Retina (tissue), 1 donor: ENCODE measurements at places on chromosomes 1 and 21.

DNA sequence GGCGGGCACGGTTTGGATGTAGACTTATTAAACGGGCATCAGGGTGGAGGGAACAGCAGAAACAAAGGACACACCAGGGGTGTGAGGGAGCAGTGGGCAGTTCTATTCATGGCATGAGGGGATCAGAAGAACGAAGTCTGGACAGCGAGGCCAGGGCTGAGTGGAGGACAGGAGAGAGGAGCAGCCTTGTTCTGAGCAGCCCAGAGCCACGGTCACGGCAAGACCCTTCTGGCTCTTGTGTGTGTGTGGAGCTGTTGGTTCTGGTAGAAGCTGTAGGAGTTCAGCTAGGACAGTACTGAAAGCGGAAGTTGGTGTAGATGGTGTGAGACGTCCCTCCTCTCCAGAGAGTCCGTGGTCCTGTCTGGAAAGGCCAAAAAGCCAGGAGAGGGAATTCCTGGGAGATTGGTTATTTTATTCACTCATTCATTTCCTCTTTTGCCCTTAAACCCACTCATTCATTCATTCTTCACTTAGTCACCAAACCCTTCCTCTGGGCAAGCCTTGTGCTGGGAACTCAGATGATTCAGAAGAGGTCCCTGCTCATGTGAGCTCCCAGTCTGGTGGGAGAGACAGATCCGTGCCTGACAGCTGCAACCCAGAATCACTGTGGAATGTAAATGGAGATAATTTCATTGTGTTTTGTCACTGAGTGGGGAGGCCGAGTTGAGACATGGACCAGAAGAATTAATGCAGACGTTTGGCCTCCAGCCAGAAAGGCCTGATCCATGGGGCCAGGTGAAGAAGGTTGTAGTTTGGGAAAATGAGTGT, 4.1 kb upstream of the ACOT11 start:
- DNase-seq: peak; percentile 66

GRCh38 chr1:147822292-147822691, 61.9 kb upstream of the GJA5 start:
- DNase-seq: no peak

DNA sequence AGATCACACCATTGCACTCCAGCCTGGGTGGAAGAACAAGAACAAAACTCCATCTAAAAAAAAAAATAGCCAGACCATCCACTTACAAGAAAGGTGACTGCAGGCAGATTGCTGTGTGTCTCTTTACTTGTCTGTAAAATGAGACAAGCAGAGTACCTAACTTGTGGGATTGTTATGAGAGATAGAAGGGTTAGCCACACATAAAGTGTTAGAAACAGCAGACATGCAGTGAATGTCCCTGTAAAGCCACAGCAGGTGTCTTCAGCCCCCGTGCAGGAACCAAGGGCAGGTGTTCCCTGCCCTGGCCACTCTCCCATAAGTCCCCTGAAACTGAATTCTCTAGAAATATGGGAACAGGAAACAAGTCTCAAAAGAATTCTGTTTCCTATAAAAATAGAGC, 40.8 kb upstream of the EFHD2 start:
- DNase-seq: no peak

DNA sequence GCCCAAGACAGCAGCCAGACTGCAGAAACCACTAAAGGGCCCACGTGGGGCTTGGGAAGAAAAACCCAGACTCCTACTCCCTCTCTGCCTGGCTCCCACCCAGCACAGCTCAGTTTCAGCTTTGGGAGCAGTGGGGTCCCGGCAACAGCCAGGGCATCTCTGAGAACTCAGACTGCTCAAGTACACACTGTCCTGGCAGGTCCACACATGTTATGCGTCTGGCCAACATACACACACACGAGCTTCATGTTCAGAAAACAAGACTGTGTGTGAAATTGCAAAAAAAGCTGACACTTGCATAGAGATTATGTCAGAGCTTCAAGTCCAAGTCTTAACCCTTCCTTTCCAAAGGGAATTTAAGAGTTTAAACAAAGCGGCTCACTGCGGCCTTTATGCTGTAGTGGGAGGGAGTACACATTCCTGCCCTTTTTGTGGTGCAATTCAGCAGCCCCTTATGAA, 136.6 kb upstream of the CD34 start:
- DNase-seq: no peak

DNA sequence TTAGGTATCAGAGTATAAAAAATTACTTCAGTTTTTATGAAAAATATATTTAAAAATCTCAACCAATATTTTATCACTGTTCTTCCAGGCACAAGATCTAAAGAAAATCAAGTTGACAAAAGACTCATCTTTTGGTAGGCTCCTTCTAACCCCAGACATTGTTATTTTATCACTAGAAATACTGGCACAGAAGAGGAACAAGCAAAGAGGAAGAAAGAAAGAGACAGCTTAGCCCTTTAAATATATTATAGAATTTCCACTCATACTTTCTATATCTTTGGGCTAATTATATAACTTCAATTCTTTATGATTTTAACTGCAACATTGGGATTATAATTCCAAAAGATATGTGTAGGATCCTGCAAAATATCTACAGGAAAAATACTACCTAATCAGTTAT, 32.4 kb downstream of the SPTA1 start:
- no peak for DNase-seq

GRCh38 chr21:45114072-45114471, 39.7 kb downstream of the ADARB1 start:
- DNase-seq: no peak

GRCh38 chr1:10474613-10475507, at the start of gene PEX14:
Gene PEX14 (plus strand): TSS chr1:10474950. CDS start chr1:10474967, 17 bp downstream.
- peak; percentile 88 for DNase-seq

DNA sequence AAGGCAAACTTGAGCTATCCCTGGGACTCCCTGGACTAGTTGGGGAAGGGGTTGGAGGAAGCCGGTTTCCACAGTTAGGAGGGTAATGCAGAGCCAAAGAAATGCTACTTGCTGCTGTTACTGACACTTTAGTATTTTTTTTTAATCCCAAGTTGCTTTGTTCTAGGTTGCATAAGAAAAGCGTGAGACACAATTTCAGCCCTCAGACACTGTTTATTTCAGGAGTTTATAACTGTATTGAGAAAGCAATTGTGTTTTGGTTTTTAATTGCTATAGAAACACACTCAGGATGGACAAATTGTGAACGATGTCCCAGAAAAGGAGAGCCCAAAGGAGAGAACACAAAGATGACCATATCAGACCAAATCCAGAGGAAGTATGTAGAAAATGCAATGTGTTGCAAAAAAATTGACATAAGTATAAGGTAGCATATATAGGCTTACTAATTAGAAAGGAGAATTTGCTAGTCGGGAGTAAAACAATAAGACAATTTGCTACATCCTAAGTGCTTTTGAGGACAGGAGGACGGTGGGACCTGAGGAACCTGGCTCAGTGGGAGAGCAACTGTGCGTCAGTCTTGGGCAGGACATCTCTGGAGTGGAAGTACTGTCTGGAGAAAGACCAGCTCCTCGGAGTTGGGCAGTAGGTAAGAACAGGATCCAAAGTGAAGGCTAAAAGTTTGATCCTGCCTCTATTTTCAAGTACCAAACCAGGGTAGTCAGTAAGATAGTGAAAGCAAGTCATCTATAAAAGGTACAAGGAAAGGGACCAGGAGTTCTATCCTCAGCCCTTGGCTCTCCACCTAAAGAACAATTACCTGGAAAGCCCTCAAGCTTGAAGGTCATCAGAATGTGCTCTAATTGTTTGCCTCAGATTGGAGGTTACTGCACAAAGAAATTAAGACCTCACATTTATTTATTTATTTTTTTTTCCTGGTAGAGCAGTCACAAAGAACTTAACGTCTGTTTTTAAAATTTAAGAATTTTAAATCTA, 39.9 kb downstream of the DIPK1A start:
- DNase-seq: no peak

GRCh38 chr1:160149716-160150115, 1.7 kb upstream of the ATP1A4 start:
- no peak for DNase-seq

DNA sequence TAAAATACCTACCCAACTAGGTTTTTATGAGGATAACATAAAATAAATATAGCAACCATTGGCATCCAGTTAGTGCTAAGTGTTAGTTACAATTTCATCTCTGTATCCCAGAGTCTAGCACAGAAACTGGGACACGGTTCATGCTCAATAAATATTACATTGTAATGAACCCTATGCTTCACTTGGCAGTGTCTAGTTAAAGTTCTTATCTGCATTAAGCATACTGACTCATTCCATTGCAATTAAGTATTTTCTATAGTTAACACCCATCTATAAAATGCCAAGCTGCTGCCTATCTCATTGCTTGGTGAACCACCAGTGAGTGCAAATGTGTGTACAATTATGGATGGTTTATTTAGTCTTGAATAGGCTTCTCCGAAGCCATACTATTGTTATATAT, 15.2 kb downstream of the CHML start:
- no peak for DNase-seq

DNA sequence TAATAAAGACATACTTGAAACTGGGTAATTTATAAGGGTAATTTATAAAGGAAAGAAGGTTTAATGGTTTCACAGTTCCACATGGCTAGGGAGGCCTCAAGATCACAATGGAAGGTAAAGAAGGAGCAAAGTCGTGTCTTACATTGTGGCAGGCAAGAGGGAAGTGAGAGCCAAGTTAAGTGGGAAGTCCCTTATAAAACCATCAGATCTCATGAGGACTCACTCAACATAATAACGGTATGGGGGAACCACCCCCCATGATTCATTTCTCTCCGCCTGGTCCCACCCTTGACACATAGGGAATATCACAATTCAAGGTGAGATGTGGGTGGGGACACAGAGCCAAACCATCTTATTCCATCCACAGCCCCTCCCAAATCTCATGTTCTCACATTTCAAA, 76.8 kb upstream of the ZNF678 start:
- DNase-seq: no peak

DNA sequence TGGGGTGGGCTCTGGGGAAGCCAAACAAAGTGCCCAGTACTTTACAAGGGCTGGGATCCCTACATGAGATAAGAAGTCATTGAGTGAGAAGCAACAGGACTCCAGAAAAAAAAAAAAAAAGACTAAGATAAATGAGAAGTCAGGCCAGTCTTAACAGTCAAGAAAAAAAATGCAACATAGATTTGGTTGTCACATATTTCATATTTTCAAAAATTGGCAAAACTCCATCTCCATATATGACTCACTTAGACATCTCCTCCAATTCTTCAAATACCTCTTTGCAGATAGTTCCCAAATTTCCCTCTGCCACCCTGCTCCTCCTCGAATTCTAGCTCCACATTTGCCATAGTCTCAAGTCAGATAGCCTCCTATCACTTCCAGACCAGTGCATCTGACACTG, 20.9 kb upstream of the SIPA1L2 start:
- DNase-seq: no peak

- DNase-seq: no peak
Measured at GRCh38 chr1:99956755-99957154, 13.0 kb upstream of the SLC35A3 start.

DNA sequence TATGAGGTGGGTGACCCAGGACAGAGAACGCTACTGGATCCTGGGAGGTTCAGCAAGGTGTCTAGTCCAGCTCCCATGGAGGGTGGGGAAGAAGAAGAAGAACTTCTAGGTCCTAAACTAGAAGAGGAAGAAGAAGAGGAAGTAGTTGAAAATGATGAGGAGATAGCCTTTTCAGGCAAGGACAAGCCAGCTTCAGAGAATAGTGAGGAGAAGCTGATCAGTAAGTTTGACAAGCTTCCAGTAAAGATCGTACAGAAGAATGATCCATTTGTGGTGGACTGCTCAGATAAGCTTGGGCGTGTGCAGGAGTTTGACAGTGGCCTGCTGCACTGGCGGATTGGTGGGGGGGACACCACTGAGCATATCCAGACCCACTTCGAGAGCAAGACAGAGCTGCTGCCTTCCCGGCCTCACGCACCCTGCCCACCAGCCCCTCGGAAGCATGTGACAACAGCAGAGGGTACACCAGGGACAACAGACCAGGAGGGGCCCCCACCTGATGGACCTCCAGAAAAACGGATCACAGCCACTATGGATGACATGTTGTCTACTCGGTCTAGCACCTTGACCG, 8.6 kb upstream of the PIGV start:
- DNase-seq: no peak

DNA sequence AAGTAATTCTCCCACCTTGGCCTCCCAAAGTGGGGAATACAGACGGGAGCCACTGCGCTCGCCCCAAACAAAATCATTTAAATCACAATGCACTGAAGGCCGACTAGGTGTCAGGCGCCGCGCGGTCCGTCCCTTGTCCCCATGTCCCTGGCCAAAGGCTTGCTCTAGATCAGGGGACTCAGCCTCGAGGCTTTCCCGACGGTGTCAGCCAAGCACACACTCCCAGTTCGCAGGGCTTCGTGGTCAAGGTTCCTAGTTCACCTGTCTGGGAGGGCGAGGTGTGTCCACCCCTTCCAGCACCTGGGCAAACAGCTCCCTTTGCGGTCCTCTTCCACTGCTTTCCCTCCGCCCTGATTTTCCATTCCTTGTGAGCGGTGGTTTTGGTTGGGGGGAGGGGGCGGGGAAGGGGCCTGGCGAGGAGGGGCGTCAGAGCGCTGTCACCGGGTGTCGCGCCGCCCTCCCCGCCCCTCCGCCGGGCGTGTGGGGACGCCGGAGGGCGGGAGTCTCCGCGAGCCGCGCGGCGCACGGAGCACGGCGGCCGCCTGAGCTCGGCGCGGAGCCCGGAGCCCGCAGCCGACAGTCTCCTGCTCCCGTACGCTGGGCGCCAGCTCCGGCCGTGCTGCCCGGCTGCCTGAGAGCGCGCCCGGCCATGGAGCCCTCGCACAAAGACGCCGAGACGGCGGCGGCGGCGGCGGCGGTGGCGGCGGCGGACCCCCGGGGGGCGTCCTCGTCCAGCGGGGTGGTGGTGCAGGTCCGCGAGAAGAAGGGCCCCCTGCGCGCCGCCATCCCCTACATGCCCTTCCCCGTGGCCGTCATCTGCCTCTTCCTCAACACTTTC, at the start of gene STUM:
Gene STUM (plus strand): TSS at position 509 of the 838 bp plus-strand sequence. CDS start 141 bp downstream, at position 650.
- DNase-seq: peak; percentile 61

DNA sequence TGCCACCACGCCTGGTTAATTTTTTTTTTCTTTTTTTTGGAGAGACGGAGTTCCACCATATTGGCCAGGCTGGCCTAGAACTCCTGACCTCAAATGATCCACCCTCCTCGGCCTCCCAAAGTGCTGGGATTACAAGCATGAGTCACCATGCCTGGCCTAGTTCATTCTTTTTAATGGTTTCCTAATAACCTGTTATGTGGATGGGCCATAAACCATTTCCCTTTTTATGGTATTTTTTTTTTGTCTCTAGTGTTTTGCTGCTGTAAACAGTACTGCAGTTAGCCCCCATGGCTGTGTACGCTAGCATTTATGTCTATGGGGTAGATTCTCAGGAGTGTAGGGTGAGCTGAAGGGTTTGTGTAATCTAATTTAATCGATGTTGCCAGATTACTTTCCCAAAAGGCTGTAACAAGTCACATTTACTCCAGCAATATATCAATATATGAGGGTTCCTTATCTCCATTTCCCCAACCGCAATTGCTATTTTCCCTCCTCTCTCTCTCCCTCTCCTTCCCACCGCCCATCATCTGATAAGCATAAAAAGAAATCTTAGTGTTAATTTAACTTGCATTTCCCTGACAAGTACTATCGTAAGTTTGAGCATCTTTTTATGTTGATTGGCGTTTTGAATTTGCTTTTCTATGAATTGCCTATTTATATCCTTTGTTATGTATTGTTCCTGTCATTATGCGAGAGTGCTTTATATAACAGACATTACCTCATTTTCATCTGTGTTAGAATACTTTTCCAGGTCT, 28.7 kb downstream of the RCSD1 start:
- DNase-seq: no peak
